ENCODE measurements at places on chromosomes 4 and X.

DNA sequence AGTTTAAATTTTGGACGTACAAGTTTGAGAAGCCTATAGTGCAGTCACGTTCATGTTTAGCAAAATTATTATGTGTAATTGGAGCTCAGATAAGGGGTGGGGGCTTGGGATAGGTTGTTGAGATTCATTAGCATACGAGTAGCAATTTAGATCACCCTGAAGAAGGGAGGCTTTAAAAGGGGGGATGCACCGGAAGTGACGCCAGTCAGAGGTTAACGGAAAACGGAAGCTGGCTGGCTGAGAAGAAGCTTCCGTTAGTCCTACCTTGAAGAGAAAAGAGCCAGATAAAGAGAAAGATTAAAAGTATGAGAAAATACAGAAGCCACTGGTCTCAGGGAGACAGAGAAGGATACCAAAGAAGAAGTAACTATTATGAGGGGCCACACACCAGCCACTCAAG lies 1.1 kb upstream of the NXT2 start:
- no peak for DNase-seq

GRCh38 chrX:54891573-54891972 lies 29.1 kb upstream of the TRO start:
- DNase-seq = no peak

- no peak for DNase-seq
Observed at GRCh38 chr4:188695261-188695660, 556.0 kb downstream of the TRIML1 start.

DNA sequence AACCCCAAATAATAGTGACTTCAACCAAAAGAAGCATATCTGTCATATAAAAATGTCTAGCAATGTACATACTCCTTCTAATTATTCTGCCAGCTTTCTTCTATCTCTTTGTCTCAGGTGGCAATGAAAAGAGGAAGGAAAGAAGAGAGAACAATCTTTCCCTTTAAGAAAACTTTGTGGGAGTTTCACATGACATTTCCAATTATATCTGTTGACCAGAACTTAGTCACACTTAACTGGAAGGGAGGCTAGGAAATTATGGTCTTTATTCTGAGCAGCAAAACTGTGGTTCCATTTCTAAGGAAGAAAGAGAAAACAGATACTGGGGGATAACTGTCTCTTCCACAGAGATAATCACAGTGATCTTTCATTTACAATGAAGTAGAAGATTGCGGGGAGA lies 12.9 kb upstream of the MAOA start:
- DNase-seq = no peak

DNA sequence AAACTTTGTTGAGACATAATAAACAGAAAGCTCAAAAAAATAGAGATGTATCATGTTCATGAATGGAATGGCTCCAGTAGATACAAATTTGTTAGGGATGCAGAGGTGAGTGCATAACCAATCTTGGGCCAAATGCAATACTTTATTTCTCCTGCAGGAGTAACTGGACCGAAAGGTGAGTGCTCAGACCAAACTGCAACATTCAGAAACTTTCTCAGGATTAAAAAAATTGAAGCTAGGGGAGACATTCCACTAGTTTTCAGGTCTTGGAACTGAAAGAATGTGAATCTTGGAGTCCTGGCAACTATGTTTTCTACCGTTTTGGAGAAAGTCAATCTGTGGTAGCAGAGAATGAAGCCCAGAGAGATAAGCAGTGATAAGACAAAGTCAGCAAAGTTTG lies 21.2 kb upstream of the LCORL start:
- DNase-seq = no peak

GRCh38 chr4:83257811-83258210 lies 26.8 kb downstream of the COQ2 start:
- no peak for DNase-seq

GRCh38 chr4:72951147-72951546 lies 118.4 kb downstream of the COX18 start:
- no peak for DNase-seq

DNA sequence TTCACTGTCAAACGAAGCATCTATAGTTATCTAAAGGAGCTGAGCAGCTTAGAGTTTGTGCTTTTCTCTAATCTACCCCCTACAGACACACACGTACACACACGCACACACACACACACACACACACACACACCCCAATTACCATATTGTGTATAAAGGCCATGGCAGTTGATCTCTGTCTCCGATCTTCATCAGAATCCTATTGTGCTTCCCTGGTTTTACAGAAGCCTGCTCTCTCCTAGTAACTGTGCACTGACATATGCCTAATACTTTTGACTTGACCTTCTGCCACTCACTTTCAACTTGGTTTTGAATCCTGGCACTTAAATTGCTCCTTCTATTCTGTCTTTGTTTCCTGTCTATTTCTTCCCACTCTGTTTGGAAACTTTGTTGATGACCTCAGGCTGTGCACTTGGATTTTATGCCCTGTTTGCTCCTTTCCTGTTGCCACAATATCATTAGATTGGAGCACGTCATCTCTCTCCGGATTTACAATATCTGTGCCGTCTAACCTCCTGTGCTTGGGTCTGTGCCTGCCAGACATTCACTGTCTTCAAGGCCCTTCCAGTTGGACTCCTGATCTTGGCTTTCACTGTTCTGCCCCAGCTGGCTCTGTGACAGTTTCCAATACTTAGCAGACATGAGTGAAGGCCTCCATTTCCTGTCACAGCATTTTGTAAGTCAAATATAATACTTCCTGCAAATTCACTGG lies 928.1 kb downstream of the FAT4 start:
- DNase-seq = no peak

DNA sequence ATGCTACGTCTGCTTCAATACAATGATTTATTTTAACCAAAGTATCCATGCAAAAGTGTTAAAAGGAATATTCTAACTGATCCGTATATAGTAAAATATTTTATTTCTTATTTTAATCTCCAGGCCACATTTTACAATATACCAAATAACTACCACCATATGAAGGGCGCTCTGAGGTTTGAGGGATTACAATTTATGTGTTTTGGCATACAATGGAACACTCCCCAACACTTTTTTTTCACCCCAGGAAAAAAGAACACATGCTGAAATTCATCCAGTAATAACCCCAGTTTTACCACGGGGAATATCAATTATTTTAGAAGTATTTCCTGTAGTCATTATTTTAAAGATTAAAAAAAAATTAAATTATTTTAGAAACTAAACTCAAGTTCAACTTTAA lies 65.4 kb downstream of the APBB2 start:
- no peak for DNase-seq

GRCh38 chr4:183504930-183505610 lies at the start of gene ING2:
Gene ING2 (plus strand): TSS chr4:183505058. CDS start chr4:183505196, 138 bp downstream.
- peak; percentile 84 for DNase-seq

DNA sequence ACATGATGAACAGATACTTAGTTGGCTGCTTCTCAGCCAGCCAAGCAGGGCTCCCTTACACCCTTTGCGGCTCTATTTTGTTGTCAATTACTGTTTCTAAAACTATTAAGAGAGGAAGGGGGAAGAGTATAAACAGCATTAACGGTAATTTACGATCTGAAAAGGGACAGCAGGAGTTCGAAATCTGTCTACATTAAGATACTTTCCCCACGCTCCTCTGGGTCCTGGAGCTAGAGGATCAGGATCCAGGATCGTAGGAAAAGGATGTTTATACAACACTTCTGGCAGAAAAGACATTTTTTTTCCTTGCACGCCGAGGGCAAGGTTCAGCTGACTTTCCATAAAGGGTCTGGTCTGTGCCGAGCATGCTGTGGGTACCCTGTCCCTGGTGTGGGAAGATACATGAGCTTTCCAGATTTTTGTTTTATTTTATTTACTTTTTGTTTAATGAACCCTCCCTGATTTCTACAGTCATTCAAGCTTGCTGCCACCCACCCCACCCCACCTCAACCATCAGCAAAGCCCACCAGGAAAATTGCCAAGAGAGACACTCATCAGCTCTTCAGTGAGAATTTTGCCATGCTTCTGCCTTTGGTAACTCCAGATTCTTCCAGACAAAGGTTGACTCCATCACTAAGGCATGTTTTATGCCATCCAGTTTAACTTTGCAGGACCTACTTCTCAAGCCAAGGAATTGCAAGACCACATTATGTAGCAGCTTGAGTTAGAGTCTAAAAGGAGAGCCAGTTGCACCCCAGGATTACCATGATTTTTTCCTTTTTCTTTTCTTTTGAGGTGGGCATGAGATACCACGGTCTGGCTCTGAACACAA lies 188.1 kb downstream of the QDPR start:
- no peak for DNase-seq

DNA sequence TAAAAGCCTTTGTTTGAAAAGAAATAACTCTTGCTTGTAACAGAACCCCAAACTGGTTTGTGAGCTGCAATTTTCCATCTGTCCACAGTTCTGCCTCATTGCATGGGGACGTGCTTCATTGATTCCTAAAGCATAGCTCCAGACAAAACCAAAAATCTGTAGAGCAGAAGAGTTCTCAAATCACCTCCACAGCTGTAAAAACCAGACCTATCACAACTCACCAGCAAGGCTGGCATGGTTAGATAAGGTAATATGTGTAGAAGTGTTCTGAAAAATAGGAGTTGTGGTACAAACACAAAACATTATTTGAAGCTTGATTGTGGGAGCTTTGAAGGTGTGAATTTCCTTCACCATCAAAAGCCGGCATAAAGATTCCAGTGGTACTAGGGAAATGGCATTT lies 12.5 kb upstream of the RAB28 start:
- no peak for DNase-seq

DNA sequence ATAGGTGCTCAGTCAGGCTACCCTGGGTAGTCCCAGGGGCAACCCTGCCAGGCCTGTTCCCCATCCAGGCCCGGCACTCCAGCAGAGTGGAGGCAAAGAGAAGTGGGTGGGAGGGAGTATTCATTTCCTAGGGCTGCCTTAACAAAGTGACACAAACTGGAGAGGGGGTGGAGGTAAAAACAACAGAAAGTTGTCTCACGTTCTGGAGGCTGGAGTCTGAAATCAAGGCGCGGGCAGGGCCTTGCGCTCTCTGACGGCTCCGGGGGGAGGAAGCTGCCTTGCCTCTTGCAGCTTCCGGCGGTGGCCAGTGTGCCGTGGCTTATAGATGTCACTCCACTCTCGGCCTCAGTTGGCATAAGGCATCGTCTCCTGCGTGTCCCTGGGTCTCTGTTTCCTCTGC lies 90.8 kb downstream of the DCTD start:
- no peak for DNase-seq

DNA sequence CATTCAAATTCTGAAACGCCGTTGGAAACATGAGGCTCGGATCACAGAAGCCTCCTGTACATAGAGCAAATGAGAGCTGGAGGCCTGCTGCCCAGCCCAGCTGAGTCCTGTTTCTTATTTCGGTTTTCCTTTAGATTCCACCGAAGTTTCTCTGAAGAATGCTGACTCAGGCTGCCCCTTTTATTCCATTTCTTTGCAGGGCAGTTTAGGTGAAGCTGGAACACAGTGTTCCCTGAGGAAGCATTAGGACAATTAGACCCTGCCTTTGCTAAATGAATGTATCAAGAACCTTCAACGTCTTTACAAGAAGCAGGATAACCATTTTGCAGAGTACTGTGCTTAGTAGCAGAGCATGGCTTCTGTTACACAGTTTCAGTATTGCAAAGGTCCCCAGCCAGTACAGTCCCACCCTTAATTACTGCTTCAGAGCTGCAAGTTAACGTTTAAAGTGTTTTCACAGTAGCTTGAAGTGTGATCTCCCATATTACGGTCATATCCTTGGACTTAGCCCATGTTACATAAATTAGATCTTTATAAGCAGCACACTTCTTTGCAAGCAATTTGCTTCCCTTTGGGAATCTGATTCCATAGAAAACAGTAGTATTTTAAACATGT lies 117.0 kb downstream of the TBL1X start:
- no peak for DNase-seq

GRCh38 chr4:80362578-80363181 lies 27.1 kb downstream of the CFAP299 start:
- DNase-seq = no peak

- no peak for DNase-seq
Observed at GRCh38 chr4:139525414-139525813, 30.6 kb downstream of the SETD7 start.

- no peak for DNase-seq
Observed at GRCh38 chrX:132491191-132491590, 2.4 kb upstream of the MBNL3 start.

GRCh38 chrX:78661836-78662235 lies 2.7 kb upstream of the RTL3 start:
- DNase-seq = no peak

- DNase-seq = peak; percentile 47
Observed at GRCh38 chrX:43750248-43750676, 94.2 kb downstream of the MAOA start.

- DNase-seq = no peak
Observed at GRCh38 chrX:10157543-10157942, 768 bp downstream of the CLCN4 start.

GRCh38 chr4:142242156-142242555 lies 603.9 kb downstream of the INPP4B start:
- DNase-seq = no peak

GRCh38 chrX:37871626-37872302 lies 24.4 kb upstream of the DYNLT3 start:
- peak; percentile 37 for DNase-seq

DNA sequence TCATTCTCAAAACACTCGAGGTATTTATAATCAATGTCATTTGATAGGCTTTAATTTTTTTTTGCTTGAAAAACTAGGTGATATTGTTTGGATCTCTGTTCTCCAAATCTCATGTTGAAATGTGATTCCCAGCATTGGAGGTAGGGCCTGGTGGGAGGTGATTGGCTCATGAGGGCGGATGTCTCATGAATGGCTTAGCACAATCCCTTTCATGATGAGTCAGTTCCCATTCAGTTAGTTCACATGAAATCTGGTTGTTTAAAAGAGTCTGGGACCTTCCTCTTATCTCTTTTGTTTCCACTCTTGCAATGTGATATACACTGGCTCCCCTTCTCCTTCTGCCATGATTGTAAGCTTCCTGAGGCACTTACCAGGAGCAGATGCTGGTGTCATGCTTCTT lies 638.7 kb downstream of the DMD start:
- DNase-seq = no peak

- DNase-seq = no peak
Observed at GRCh38 chrX:7294483-7294882, 146.5 kb upstream of the PUDP start.

GRCh38 chr4:179441596-179441995 lies 1999.4 kb upstream of the AGA start:
- no peak for DNase-seq

DNA sequence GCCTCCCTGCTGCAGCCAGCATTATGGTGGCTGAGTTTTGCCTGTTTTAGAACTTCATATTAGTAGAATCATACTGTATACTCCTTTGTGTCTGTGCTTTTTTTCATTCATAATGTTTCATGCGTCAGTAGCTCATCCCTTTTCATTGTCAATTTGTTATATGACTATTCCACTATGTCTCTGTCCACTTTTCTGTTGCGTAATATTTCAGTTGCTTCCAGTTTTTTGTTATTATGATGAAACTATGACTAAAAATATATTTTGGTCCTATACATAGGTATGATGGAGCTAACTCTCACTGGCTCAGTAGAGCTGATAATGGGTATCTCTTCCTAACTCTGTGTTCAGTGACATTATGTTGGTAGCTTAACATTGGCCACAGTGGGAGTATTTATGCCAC lies 48.3 kb downstream of the DMP1 start:
- DNase-seq = no peak
